Iris pigment epithelial cell (primary cell): ENCODE measurements at places on chromosomes 1 and 21.

- no peak for DNase-seq
Observed at GRCh38 chr1:100350787-100351094, 1.6 kb upstream of the CDC14A start.

DNA sequence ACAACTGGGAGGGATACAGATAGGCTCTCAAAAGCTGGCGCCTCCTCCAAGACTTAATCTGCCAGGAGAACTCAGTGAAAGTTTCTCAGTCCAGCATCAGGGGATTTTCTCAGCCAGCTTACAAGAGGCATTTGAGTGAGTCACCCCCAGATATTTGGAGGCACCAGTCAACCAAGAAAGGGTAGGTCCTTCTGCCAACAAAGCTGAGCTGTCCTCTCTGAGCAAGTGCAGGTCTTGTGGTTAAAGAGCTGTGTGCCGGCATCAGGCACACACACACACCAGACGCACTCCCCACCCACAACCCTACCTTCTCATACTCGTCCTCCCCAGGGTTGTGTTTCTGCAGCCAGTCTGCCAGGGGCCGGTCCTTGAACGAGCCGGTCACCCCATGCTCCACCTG, 27.0 kb upstream of the PPP1R15B start:
- peak; percentile 100 for DNase-seq

GRCh38 chr1:204763773-204764427, 78.4 kb upstream of the LRRN2 start:
- DNase-seq = peak; percentile 85

DNA sequence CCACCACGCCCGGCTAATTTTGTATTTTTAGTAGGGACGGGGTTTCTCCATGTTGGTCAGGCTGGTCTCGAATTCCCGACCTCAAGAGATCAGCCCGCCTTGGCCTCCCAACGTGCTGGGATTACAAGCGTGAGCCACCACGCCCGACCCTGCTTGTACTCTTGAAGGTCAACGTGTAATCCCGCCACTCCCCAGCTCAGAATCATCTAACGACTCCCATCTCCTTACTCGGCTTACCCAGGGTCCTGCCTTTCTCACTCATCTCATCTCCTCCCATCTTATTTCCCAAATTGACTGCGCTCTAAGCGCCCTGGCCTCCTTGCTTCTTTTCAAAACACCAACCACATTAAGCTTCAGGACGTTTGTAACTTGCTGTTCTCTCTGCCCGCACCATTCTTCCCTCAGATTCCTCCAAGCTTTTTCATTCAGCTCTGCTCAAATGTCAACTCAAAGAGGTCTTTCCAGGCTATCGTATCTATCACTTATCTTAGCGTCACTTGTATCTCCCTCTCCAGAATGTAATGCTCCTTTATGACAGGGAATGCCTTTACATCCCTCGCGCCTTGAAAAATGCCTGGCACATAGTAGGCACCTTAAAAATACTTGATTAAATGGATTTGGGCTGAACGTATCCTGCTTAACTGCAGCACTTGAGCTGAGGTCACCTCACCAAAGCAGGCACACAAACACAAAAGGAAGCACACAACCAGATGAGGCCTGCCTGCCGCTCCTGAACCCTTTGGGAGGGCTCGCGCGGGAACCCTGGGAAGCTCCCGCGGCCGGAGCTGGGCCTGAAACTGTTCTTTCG, 1.4 kb upstream of the USP1 start:
- no peak for DNase-seq

- no peak for DNase-seq
Observed at GRCh38 chr1:31444725-31445448, 31.9 kb downstream of the SERINC2 start.
